HFFc6 (cell line): ENCODE measurements at places on chromosomes 3 and 15. TPM values are rescaled to one million over a fixed set of nuclear protein-coding genes. Genes with fewer than 3 reads are reported as not detected.

GRCh38 chr3:28139967-28140634, 101.3 kb upstream of the CMC1 start:
- H3K4me1 ChIP-seq = no peaks in the 10 kb centered on the region
- H3K27me3 ChIP-seq = no peaks in the 10 kb centered on the region
- H3K27ac ChIP-seq = no peak overlapping the region
- H3K36me3 ChIP-seq = no peaks in the 10 kb centered on the region
- no peak overlapping the region for H3K4me3 ChIP-seq

DNA sequence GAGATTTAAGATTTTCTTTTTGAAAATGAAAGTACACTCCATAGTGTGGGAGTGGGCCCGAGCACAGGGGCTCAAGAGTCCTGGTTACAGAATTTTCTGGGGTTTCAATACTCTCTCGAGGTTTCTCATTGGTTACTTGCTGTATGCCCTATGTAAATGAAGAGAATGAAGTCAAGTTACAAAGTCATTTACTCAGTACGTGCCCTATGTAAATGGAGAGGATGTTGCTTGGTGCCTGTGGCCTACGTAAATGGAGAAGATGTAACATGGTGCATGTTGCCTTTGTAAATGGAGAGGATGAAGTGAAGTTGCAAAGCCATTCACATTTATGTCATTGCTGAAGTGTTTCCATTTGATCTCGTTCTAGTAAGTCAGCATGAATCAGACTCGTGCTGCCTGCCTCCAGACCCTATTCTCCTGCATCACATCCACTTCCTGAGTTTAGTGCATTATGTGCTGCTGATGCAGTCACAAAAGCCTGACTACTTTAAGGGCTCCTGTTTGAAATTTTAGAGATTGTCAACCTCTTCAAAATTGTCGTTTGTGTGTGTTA, 302.0 kb downstream of the ZBBX start:
- no peak overlapping the region for H3K4me3 ChIP-seq
- H3K27ac ChIP-seq = no peak overlapping the region
- no peaks in the 10 kb centered on the region for H3K36me3 ChIP-seq
- no peaks in the 10 kb centered on the region for H3K27me3 ChIP-seq

DNA sequence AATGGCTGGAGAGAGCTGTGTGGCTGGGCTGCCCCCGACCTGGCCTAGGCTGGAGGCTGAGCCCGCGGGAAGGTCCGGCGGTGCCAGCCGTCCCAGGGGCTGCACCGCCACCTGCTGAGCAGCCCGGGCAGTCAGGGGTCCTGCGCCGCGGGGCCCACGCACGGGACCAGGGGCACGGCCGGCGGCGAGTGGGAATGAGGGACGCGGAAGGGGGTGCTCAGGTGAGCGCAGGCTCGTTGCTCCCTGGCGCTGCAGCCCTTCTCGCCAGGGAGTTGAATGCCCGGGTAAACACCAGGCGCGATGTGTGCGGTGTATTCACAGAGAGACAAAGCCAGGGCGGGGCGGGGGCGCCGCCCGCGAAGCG, 666 bp upstream of the SEMA3F start:
- H3K27ac ChIP-seq = no peak overlapping the region
- H3K4me1 ChIP-seq = peaks cover 41% of the 10 kb centered on the region
- peaks cover 6% of the 10 kb centered on the region for H3K27me3 ChIP-seq
- no peak for DNase-seq

DNA sequence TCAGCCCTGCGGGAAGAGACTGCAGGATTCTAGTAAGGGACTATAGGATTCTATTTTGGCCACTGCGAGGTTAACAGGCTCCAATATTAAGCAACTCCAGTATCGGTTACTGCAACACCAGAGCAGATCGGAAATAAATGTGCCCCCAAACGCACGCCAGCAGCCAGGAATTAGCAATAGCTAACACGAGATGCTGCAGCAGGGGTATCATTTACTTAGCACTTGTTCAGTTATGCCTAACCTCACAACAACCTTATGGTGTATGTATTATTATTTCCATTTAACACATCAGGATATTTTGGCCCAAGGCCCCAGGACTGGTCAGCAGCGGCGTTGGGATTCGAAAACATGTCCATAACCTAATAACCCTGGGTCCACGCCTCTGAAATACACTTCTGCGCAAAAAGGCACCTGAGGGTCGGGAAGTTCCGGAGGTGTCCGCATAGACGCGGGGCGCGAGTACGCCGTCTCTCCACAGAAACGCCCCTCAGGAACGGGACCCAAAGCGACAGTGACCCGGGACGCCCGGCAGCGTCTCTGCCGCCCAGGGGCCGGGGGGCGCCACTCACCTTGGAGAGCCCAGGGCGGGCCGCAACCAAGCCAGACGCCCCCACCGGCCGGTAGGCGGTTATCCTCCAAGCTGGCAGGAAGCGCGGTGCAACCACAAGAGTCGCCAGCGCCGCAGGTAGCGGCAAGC, 681 bp downstream of the PIK3CB start:
- H3K4me1 ChIP-seq = peaks cover 22% of the 10 kb centered on the region
- peak overlapping the region; percentile 90 for H3K4me3 ChIP-seq
- DNase-seq = no peak
- H3K27ac ChIP-seq = peak overlapping the region; percentile 57
- H3K36me3 ChIP-seq = peaks cover 11% of the 10 kb centered on the region

DNA sequence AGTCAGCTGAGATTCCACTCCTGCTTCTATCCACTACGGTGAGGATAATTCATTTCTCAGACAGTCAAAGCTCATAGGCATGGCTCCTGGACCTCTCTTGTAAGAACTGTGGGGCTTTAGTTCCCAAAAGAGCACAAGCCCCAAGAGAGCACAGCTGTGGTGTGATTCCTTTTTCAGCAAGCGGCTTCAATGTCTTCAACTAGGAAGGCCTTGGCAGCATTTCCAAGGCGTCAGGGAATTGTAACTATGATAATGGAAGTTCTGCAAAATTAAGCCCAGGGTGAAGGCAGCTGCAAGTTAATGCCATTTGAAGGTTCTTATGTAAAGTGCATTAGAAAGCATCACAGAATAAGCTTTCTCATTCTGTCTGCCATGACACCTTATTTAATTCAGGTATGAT, 657.1 kb downstream of the GRM7 start:
- H3K4me1 ChIP-seq = no peaks in the 10 kb centered on the region
- no peak overlapping the region for H3K4me3 ChIP-seq
- DNase-seq = no peak
- no peaks in the 10 kb centered on the region for H3K36me3 ChIP-seq
- H3K27ac ChIP-seq = no peak overlapping the region

Gene KY
- 0.11 TPM in 1 of 2 replicates, not detected in the other for total RNA-seq

Gene SCN5A
- 0.46 TPM in 1 of 3 replicates, not detected in the others for total RNA-seq

- H3K27ac ChIP-seq = peak overlapping the region; percentile 59
- no peaks in the 10 kb centered on the region for H3K27me3 ChIP-seq
- DNase-seq = peak; percentile 31
- peaks cover 41% of the 10 kb centered on the region for H3K36me3 ChIP-seq
- peaks cover 85% of the 10 kb centered on the region for H3K4me1 ChIP-seq
Measured at GRCh38 chr3:86960550-86960949, 30.4 kb downstream of the VGLL3 start.

- no peak overlapping the region for H3K27ac ChIP-seq
- DNase-seq = no peak
- no peaks in the 10 kb centered on the region for H3K4me1 ChIP-seq
- no peak overlapping the region for H3K4me3 ChIP-seq
- H3K36me3 ChIP-seq = no peaks in the 10 kb centered on the region
Measured at GRCh38 chr3:46669191-46669999, 24.1 kb downstream of the ALS2CL start.

DNA sequence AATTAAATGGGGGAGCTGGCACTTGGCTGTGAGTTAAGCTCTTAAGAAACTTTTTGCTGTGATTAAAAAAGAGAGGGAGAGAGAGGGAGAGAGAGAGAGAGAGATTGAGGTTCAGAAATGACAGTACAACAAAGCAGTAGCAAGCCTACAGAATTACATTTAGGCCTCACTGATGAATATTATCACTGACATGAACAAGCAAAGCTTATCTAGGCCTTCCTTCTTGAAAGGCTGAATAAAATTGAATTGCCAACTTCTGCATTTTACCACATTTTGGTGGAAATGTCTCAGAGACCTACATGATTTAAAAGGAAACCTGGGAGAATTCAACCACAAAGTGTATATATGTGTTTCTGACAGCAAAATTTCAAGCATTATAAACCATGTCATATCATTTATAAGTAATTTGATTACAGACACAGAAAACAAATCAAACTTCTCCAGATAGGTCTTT, 530.8 kb downstream of the SOX2 start:
- H3K27me3 ChIP-seq = no peaks in the 10 kb centered on the region; the same call in 1 of the 2 replicates
- H3K4me1 ChIP-seq = no peaks in the 10 kb centered on the region
- H3K27ac ChIP-seq = no peak overlapping the region
- H3K36me3 ChIP-seq = no peaks in the 10 kb centered on the region; the same call in 1 of the 2 replicates
- DNase-seq = no peak

Gene SPINK8
- not detected in 3 replicates for total RNA-seq
